ENCODE measurements at places on chromosomes 2 and 18.

DNA sequence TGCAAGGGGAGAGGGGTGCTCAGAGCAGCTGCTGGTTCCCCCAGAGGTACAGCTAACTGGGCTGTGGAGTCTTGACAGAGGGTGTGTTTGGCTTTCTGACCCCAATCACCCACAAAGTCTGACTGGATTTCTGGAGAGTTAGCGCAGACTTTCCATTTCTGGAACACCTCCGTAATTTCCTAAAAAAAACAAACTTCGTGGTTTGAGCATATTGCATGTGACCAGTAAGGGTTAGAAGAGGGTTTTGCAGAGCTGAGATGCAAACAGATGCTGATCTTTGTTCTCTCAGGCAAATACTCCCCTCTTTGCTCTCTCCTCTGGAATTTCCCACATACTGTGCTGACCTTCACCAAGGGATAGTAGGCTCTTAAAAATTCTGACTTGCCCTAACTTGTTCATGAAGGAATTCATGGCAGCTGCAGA, 44.5 kb upstream of the TMEM247 start:
- peak; percentile 44 for DNase-seq

DNA sequence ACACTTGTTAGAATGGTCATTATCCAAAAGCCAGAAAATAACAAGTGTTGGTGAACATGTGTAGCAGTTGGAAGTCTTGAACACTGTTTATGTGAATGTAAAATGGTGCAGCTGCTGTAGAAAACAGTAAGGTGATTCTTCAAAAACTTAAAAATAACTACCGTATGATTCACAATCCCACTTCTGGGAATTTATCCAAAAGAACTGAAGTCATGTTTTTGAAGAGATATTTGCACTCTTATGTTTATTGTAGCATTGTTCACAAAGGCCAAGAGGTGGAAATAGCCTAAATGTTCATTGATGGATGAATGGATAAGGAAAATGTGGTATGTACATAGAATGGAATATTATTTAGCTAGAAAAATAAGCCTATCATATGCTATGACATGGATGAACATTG, 6.3 kb upstream of the SPP2 start:
- peak; percentile 20 for DNase-seq

DNA sequence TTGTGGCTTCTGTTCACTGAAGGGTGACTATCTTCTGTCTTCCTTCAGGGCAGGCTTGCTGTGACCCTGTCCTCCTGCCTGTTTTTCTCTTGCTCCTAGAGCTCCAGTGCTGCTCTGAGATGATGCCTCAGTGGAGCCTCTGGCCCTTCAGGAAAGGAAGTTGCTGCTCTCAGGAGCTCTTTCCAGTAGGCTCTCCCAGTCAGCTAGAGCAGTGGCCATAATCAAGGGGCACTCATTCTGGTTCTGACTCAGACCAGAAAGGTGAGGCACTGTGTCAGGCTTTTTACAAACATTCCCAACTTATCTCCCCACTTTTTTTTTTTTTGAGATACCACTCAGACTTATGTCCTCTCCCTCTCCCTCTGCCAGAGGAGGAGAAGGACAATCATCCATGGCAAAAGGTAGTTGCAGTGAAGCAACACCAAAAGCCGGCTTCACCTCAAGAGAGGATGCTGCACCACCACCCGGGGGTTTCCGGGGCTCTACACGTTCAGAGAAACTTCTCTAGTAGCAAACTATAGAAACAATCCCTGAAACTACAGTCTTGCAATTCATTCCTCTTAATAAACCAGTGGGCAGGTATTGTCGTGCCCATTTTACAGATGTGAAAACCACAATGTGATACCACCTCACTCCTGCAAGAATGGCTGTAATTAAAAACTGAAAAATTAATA, 115.4 kb downstream of the ACTR3 start:
- DNase-seq: no peak

GRCh38 chr2:52416340-52416739, 1351.3 kb upstream of the CHAC2 start:
- no peak for DNase-seq

DNA sequence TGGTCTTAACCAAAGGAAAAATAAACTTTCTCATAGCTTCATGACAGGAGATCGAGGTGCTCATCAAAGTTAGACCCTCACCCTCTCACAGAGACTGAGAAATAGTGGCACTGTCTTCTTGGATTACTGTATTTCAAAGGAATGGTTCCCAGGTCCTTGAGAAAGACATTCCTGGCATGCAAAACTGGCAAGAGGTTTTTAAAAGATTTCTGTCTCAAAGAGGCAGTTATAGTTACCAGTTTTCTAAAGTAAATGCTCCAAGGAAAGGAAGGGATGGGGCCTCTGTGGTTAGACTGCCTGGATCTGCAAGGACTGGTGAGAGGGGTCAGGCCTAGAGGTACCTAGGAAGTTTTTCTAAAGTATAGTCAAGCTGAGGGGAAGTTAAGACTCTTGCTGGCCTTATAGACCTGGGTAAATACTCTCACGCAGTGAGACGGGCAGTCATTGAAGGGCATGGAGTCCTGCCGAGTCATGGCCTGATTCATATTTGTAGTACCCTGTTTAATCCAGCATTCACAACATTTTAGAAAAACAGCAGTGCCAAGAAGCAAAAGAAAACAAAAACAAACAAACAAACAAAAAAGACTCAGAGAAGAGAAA, 226.1 kb downstream of the DOK6 start:
- DNase-seq: no peak

DNA sequence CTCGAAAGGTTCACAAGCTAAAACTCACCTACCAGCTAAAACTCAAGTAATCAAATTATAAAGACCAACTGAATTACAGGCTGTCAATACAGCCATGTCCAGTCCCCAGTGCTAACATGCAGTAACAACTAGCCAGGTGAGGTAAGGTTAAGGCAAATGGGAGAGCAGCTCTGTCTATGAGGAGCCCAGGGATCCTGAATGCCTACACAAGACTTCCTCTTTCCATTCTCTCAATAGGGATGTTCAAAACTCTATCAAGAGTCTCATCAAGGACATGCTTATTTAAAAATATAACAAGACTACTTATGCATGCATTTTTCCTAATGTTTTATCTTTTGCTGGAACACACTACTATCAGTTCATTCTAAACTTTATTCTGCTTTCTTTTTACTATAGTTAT, 20.4 kb downstream of the REV1 start:
- DNase-seq: no peak

- no peak for DNase-seq
Measured at GRCh38 chr2:217793566-217794132, 209.1 kb downstream of the TNS1 start.

DNA sequence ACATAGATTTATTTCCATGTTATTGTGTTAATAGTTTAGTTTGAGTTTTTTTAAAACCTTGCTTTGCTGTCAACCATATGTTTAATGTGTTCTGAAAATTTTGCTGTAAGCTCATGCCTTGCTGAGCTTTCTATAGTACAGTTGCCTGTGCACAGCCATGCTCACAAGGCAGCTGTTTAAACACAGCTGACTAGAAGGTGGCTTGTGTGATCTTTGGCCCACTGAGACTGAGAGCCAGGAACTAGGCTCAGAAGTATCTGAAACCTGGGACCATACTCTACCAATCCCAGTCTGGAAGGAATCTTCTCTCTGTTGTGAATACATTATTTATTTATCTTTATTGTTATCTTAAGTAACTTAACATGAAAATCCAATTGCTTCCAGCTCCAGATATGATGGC, 350.5 kb downstream of the KIAA1328 start:
- no peak for DNase-seq

- no peak for DNase-seq
Measured at GRCh38 chr2:232276084-232276732, 102.3 kb upstream of the ALPP start.

- peak; percentile 51 for DNase-seq
Measured at GRCh38 chr2:190843890-190844699, 36.5 kb upstream of the GLS start.

GRCh38 chr2:99081891-99082290, 59.6 kb upstream of the C2orf15 start:
- no peak for DNase-seq

GRCh38 chr2:1979138-1979537, 234.8 kb upstream of the PXDN start:
- no peak for DNase-seq

GRCh38 chr2:190447766-190448165, 39.6 kb downstream of the MFSD6 start:
- DNase-seq: no peak

GRCh38 chr2:112459372-112459771, 22.6 kb upstream of the TTL start:
- no peak for DNase-seq

DNA sequence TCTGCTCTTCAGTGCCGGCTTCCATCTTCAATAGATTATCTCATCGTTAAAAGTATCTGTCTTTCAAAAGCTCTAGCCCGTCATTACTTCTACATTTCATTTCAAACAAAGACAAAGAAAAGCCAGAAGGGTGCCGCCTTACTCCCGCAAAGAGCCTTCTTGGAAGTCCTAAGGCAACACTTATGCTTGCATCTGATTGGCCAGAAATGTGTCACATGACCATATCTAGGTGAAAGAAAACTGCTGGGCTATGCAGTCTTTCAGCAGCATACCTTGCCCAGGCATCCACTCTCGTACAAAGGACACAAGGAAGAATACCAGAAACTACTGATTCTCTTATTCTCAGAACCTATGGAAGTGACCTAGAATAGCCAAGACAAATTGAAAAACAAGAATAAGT, 217.1 kb upstream of the SLC35G4 start:
- no peak for DNase-seq
